ENCODE measurements at places on chromosomes 16 and 17.

GRCh38 chr17:74394977-74395376 lies 27.7 kb downstream of the GPR142 start:
- DNase-seq: no peak

- no peak for DNase-seq
Observed at GRCh38 chr17:55763856-55764255, 13.0 kb downstream of the PCTP start.

- DNase-seq: no peak
Observed at GRCh38 chr16:23865853-23866252, 30.1 kb downstream of the PRKCB start.

- no peak for DNase-seq
Observed at GRCh38 chr17:61478026-61478789, 26.0 kb downstream of the TBX4 start.

GRCh38 chr17:36689089-36689667 lies 87.8 kb downstream of the MRM1 start:
- DNase-seq: no peak

Measured in epithelial cell of proximal tubule (primary cell).